Right cardiac atrium (tissue), 5 donors: ENCODE measurements at places on chromosomes 2 and 18. TPM values are rescaled to one million over a fixed set of nuclear protein-coding genes. Genes with fewer than 3 reads are reported as not detected.

Gene SNX17
- polyA plus RNA-seq = 54.8 TPM

Gene GPR39
- polyA plus RNA-seq = not detected

Gene KLHL41
- polyA plus RNA-seq = 62.2 TPM

Gene AKAIN1
- not detected for polyA plus RNA-seq

Gene ACMSD
- polyA plus RNA-seq = not detected

Gene WDR75
- 12.6 TPM for polyA plus RNA-seq

Gene NEURL3
- polyA plus RNA-seq = 0.07 TPM

Gene GBX2
- polyA plus RNA-seq = not detected

Gene PLEK
- 1.3 TPM for polyA plus RNA-seq

Gene TNS1
- polyA plus RNA-seq = 243 TPM

Gene MFSD2B
- polyA plus RNA-seq = 0.18 TPM

Gene LYPD6B
- not detected for polyA plus RNA-seq

Gene SULT1C4
- 5.2 TPM for polyA plus RNA-seq

Gene CXCR1
- polyA plus RNA-seq = 0.09 TPM

Gene TXNDC2
- polyA plus RNA-seq = not detected

Gene SERPINB3
- polyA plus RNA-seq = not detected

Gene NR4A2
- polyA plus RNA-seq = 22.7 TPM

Gene PLGLB1
- polyA plus RNA-seq = 0.81 TPM

Gene UGT1A6
- not detected for polyA plus RNA-seq

Gene ALLC
- 0.38 TPM for polyA plus RNA-seq

Gene TMEM163
- 7.1 TPM for polyA plus RNA-seq

Gene ANKRD12
- polyA plus RNA-seq = 7.3 TPM

Gene PRPF40A
- 11.5 TPM for polyA plus RNA-seq

Gene ALPI
- polyA plus RNA-seq = not detected

Gene HJURP
- 0.09 TPM for polyA plus RNA-seq
